ENCODE measurements at places on chromosomes 1 and 21.

- DNase-seq: no peak
Observed at GRCh38 chr1:242723044-242723716, 198.7 kb upstream of the PLD5 start.

DNA sequence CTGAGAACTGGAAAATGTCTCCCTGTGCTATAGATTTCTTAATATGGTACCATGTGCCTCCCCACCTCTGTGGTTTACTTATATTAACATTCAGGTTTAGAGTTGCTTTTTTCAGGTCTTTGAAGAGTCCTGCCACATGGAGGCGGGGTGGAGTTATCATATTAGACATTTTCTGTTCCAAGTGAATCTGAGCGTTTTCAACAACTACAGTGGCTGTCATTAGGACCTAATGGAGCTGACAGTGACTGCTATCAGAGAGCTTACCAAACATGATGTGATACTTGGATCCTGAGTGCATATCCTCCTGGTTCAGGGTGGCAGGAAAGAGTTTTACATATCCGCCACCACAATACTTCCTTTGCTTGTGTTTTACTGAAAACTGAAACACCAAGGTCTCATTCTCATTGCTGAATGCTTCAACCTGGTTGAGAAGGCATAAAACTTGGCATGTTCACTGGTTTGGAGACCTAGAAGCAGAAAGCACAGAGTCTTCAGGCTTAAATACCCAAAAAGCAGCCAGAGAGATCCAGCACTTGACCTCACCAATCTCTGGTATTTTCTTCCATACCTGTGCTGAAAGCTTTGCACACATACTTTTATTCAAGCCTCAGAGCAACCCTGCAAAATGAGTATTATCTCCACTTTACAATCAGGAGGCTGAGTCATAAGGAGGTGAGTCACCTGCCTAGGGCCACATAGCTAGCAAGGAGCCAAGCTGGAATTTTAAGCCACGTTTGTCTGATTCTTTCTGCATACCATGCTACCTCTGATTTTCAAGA lies 47.4 kb upstream of the OSBPL9 start:
- DNase-seq: no peak

DNA sequence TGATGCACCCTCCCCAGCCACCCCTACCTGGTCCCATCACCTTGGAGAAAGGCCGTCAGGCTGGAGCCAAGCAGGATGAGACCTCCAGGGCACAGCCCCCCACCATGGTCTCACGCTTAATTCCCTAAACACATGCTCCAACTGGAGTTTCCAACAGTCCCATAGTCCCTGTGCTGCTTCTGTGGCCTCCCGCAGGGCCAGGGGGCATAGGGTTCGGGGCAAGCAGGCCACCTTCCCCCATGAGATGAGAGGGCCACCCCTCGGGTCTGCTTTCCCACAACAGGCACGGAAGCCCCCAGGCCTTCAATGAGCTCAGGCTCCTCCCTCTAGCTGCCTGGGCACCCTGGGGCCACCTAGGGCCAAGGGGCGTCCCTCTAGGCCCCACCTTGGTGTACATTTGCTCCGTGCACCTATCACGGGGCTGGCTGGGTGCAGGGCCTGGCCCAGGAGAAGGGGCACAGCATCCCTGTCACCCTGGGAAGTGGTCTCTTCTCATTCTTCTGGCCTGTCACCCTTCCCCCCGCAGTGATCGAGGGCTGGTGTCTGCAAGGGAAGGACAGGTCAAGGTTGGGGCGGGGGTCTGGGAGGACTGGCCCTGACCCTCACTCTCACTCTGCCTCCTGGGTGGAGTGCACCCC lies 42.4 kb downstream of the TRIM11 start:
- no peak for DNase-seq

GRCh38 chr1:77047978-77048614 lies 171.1 kb downstream of the PIGK start:
- no peak for DNase-seq

DNA sequence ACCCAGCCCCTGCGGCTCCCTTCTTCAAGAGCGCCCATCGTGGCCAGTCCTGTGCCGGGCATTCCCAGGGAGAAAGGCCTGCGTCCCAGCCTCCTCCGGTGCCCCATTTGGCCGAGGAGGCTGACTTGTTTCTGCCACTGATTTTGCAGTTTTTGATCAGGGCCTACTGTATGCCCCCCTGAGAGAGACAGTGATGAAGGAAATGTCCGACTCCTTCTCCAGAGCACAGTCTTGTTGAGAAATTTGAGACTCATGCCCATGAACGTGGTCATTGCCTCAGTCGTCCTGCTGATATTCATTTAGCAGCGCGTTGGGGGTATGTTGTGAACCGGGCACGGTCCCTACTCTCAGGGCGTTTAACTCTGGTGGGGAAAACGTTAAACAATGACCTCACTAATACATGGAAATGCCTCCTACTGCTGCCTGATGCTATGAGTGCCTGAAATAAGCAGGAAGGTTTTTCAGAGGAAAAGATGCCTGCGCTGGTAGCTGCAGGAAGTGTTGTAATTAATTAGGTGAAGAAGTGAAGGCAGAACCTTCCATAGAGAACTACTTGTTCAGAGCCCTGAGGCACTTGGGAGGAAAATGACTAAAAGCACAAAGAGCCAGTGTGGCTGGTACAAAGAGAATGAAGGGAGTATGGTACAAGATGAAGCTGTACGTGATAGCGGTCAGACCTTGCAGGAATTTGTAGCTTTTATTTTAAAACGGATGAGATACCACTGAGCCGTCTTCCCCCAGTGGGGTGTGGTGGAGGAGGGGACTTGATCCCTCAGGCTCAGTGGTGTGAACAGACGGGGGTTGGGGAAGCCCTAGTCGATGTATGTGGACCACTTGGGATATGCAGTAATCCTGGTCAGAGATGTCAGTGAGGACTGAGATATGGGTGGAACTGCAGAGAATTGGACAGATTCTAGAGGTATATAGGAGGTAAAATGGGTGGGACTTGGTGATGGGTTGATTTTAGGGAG lies 730 bp downstream of the ZCCHC17 start:
- DNase-seq: no peak

GRCh38 chr1:31412732-31413404 lies at the start of gene SERINC2:
Gene SERINC2, plus strand, starts transcription at chr1:31413213. Its CDS starts 53 bp downstream, at chr1:31413266.
- DNase-seq: no peak

DNA sequence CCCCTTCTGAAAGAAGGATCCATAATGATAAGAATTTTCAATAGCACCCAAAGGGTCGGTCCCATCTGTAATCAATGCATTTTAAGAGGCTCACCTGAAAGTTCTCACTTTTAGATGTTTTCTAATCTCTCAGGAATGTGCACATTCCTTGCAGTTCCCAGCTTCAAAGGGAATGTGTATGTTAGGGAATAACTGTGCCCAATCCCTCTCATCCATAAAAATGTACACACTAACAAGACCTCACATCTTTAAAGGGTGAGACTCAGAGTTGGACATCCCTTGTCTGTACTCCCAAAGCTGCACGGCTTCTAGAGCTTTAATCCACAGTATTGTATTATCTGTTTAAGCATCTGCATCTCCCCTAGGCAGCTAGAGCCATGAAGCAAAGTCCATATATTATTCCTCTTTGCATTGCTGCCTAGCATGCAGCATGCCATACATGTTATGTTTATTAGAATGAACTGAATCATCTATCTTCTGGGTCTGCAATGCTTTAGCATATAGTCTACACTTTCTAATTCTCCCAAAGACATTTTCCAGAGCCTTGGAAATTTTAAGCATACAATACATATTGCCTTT lies 9.3 kb upstream of the CCN1 start:
- no peak for DNase-seq

DNA sequence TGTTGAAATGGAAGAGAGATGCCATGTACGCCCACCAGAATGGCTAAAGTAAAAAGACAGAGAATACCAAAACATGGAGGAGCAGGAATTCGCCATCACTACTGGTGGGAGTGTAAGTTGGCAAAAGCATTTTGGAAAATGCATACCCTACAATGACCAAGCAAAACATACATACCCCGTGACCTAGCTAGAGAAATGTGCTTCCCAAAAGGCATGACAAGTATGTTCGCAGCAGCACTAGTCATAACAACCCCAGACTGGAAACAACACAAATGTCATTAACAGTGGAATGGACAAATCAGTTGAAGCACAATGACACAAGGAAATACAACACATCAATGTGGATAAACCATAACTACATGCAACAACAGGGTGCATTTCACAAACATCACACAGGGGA lies 27.2 kb downstream of the SYT2 start:
- DNase-seq: no peak

DNA sequence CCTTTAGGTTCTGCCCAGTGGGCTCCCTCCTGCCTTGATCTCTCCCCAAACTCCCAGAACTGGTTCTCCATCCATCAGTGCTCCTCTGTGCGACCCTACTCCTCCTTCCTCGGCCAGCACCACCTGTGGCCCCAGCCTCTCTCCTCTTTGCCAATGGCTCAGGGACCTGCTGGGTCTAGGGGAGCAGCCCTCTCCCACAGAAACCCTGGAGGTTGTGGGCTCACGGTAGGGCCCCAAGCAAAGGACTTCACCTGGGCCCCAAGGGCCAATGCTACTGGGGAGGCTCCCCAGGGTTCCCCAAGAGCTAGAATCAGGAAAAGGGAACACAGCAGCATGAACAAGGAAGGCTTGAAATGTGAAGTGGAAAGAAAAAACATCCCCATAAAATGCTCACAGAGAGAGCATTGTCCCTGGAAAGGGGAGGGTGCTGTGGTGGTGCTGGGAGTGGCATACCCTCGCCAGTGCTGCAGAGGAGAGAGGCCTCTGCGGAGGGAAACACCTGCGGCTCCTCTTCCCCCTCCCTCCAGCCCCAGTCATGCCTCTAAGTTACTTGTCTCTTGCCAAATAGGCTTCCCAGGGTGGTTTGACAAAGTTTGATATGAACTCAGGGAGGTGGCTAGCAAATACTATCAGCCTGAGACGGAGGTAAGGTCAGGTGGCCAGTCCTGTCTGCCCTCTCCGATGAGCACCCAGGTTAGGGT lies 2.5 kb downstream of the TMEM63A start:
- no peak for DNase-seq

DNA sequence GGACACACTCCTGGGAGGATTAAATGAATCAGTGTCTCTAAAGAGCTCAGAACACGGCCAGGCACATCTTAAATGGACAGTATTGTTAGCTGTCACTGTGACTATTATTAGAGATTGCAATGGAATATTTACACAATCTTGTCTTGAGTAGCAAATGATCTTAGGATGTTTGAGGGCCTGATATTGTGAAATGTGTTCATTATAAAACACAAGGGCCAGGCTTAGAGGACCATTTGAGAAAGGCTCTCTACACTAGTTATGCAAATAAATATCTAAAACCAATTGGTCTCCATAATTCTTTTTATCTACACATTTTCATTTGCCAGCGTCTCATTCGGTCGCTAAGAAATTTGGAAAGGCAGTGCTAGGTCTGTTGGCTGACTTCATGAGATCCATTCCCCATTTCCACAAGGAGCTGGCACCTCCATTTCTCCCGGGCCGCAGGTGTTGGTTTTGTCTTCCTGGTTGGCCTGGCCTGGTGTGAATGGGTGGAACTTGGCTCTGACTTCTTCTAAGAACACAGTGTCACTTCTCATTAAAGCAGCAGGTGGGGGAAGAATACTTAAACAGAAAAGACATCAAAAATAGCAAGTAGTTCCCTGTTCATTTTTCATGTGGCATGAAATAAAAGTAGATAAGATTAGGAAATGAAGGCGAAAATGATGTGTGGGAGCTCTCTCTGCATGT lies 56.0 kb upstream of the PLXNA2 start:
- no peak for DNase-seq

GRCh38 chr21:19256934-19257660 lies 853.5 kb upstream of the TMPRSS15 start:
- no peak for DNase-seq

DNA sequence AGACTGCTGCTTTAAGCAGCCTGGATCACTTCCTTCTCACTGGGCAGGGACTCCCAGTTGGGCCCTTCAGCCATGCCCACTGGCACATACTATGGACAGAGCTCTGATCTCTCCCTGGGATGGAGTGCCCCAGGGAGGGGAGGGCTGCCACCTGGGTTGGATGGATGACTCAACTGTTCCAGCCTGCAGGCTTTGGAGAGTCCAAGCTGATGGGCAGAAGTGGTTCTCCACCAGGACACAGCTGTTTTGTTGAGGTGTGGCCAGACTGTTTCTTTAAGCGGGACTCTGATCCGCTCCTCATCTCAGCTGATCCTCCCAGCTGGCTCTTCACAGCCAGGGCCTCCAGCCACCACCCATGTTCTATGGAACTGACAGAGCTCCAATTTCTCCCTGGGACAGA lies 166.9 kb downstream of the MAGI3 start:
- DNase-seq: no peak

DNA sequence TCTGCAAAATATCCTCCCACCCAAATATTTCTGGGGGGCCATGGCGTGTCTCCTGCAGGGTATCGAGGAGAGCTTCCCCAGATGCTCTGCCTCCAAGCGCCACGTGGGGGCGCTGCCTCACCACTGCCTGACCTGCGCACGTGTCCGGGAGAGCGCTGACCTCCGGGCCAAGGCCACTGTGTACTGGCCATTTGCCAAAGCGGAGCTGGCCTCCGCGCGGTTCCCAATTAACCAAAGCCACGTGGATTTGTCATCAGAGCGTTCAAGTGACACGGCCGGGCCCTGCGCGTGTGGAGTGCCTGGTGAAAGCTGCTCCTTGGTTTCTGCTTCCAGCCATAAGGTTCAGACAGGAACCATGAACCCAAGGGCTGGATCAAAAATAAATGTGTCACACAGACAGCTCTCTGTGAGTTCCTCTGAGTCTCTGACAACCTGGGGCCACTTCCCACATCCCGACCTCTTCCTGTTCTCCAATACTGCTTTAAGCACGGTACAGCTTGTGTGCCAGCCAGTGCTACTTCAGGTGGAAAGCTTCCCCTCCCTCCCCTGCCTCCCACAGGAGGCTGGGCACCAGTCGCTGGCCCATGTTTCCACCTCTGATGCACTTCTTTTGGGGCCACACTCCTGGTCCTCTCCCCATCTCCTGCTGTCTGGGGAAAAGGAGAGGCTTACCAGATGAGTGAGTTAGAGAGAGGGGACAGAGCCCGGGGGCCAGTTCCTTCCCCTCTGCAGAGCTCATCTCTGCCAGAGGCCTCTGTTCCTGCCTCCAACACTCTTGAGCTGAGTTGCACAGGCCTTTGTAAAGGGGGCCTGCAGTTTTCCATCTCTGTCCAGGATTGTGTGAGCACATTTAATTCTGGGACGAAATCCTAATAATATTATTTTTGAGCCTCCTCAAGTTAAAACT lies 26.1 kb downstream of the ZP4 start:
- peak; percentile 58 for DNase-seq

DNA sequence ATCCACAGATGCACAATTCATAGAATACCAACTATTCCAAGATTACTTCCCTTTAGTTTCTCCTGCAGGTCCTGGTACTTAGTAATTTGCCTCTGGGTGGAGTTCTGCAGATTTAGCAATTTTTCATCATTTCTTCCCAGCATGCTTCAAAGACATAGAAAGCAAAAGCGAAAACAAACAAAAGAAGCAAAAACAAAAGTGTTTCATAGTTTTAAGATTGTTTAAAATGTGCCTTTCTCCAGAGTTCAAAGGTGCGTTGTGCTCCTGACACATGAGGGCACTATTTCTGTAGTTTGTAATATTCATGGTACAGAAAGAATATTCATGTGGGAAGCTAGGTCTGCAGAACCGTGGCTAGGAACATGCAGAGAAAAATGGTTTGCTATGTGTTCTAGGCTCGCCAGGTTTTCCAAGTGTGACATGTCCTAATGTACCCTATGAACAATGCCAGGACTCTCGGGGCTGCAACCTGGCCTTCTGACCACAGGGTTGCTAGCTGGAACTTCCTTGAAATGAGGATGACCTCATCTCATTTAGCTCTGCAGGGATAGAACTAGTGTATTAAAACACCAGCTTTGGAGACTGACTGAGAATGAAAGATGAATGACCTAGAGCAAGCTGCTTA lies 30.0 kb upstream of the RCSD1 start:
- peak; percentile 27 for DNase-seq

- DNase-seq: no peak
Observed at GRCh38 chr21:44434936-44435635, 20.2 kb upstream of the LRRC3 start.

GRCh38 chr1:13763991-13764390 lies 64.0 kb downstream of the PRDM2 start:
- no peak for DNase-seq

All from NCI-H1092 treated with DMSO at 0.1 percent for 48 hours (cell line).